Activated T-helper 1 cell treated with anti-CD3 and anti-CD28 coated beads, Interleukin-2, amount 50 U/mL, for 16 hours (primary cell): ENCODE measurements at places on chromosomes 2 and 18.

- no peak for DNase-seq
Measured at GRCh38 chr2:11094021-11094810, 61.1 kb upstream of the SLC66A3 start.

DNA sequence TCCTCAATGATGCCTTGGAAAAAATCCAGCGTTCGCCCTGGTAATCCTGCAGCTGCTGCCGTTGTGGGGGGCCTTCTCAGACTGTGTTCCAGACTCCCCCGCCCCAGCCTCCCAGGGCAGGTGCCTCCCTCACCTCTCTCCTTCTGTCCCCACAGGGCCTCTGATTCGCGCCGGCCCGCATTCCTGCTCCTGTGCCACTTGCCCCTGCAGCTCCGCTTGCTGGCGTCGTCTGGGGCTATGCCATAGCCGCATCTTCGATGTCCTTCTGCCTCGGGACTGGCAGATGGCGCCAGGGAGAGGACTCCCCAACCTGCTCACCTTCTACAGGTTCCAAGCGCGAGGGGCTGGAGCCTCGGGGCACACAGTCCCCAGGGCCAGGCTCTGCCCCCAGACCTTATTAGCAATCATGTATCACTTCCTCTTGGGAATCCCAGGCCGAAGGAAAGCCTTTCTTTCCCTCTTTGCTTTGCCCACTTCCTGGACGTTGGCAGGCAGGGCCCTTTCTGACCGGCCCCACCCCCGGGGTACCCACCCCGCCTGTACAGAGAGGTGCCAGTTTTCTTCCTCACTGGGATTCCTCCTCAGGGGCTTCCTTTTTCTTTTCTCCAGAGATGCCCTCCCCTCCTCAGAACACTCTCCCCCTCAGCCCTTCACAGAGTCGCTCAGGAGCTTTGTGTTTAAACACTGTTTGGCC, 4.4 kb downstream of the SPATA3 start:
- DNase-seq = no peak

DNA sequence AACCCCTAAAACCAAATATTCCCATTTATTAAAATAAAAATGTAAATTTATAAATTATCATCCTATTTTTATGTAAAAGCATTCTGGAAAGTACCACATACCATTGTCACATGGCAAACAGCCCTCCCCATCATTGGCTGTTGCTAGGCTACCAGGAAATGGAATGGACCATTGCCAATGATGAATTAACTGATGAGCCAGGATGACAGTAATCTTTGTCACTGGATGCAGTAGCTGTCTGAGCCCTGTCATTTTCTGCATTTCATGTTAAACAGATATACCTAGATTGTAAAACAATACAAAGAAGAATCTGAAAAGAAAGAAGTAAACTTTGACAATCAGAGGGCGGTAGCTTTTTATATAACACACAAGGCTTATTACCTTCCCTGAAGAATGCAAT, 641.4 kb downstream of the BCL11A start:
- no peak for DNase-seq

DNA sequence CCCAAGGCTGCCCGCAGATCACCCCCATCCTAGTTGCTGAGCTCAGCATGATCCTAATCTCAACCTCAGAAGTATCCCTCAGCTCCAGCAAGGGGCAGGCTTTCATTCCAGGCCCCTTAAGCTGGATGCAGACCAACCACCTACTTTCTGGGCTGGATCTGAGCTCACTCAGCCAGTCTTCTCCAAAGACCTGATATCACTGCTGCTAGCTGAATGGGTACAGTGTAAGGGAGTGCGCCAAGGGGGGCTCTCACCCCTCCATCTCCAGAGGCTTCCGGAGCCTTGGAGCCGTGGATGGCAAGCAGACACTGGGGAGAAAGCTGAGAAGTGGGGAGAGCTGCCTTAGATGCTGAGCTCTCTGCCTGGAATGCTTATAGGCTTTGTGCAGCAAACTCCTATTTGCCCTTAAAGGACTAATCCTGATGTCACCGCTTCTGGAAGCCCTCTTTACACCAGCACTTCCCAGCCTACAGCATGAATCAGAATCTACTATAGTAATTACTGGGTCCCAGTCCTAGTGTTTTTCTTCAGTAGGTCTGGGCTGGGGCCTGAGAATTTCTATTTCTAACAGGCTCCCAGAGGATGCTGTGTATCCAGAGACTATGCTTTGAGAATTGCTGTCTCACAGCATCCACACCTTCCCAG, 31.0 kb downstream of the GYPC start:
- DNase-seq = no peak

- no peak for DNase-seq
Measured at GRCh38 chr2:48545244-48545643, 15.3 kb downstream of the STON1 start.

DNA sequence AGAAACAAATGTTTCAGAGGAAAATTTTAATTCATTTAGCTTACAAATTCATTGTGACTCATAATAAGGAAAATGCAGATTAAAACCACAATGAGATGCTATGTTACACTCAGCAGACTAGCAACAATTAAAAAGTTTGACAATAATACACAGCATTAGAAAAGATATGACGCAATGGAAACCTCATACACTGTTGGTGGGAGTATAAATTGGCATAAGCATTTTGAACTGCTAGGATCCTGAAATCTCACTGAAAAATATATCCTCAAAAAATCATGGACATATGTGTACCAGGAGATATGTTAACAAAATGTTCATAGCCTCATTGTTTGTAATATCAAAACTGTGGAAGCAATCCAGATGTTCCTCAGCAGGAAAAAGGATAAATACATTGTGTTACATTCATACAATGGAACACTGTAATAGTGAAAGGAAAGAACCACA, 13.7 kb downstream of the CALCRL start:
- DNase-seq = no peak

GRCh38 chr2:2619995-2620394, 288.9 kb upstream of the MYT1L start:
- no peak for DNase-seq

DNA sequence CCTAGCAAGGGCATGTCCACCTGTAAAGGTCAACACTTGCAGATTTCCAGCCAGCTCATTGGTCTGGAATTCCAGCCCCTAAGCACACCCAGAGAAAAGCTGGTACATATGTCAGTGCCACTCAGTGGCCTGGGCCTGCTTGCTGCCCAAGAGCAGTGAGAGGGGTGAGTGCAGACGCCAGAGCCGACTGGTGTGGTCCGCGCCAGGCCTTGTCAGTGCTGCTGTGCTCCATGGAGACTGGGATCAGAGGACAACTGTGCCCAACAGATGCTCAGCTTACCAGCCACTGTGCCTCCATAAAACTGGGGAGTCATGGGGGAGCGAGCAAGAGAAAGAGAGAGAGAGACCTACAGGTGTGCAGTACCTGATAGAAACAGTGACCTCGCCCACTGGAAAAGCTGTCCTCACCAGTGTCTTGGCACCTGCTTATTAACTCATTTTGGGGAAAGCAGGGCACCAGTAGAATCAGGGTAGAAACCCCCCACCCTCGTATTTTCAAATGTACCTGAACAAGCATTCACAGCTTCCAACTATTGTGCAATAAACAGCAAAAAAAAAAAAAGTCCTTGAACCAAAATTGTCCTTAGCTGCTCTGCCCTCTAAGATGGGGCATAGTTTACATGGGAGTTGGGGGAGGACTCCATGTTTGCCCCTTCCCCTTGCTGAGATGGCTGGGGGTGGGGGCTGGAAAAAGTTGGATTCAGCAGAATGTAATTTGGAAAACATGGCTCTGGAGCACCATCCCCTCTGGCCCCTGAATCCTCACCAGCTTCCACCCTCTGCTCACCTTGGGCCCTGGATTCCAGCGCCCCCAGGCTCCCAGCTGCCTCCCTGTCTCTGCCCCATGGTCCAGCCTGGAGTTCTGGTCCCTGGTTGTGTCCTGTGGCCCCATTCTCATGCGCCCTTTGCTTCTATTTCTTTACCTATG, 1.4 kb upstream of the SP140L start:
- no peak for DNase-seq

- no peak for DNase-seq
Measured at GRCh38 chr18:25669741-25670140, 317.8 kb upstream of the ZNF521 start.

DNA sequence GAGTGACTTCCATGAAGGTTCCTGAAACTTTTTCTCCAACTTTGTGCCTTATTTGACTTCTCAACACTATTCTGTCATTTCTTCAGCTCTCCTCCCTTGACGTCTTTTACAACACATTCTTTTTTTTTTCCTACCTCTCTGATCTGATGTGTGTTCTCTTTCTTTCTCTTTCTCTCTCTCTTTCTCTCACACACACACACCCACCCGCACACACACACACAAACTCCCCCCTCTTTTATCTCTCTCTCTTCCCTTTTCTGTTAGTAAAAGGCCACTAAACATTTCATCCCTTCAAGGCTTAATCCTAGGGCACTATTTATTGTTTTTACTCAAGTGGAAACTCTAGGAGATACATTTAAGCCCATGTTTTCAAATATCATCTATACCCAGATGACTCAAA, 107.8 kb upstream of the CNTNAP5 start:
- DNase-seq = no peak

DNA sequence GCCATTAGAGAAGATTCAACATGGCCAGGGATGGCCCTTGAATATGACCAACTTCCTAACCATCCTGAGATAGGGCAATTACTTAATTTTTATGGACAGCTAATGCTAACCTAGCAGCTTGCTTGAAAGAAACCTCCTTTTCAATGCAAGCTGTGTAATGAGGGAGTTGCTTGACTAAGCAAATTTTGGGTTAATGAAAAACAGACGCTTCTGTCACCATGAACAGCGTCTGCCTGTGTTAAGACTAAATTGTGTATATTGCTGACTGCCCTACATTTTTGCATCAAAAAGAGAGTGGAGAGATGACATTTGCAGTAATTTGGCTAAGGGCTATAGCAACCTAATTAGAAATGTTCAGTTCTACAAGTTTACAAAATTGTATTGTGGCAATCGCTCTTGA, 319.2 kb upstream of the LRATD1 start:
- DNase-seq = no peak

DNA sequence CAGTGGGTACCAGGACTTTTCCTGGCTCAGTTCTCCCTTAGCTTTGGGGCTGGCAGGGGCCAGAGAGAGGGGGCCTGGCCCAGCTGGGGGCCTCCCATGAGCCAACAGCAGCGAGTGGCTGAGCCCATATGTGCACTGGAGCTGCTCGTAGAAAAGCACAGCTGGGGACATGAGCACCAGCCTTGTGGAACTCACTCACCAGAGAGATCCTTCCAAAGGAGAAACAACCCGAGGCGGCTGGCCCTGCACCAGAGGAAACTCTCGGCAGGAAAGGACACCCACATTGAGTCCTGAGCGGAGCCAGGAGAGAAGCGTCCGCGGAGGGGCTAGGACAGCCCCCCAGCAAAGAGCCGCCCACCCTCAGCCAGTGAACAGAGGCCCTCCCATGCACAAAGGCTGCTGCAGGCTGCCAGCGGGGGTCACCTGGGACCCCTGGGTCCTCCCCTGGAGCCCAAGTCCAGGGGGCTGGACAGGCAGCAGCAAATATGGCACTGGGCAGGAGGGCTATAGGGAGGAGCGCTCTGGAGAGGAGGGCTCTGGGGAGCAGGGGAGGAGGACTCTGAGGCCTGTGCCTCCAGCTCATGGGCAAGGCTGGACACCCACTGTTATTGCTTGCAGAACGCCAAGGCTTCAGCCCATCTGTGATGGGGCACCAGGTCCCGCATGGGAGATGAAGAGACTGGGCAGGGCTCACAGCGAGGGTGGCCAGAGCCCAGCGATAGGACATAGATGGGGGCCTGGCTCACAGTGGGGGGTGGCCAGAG, 42.1 kb upstream of the SNED1 start:
- DNase-seq = no peak

- no peak for DNase-seq
Measured at GRCh38 chr2:11457935-11458334, 8.0 kb downstream of the E2F6 start.

- DNase-seq = no peak
Measured at GRCh38 chr2:68317971-68318913, 1.5 kb downstream of the CNRIP1 start.

GRCh38 chr2:228556717-228557116, 375.2 kb upstream of the SPHKAP start:
- DNase-seq = no peak

DNA sequence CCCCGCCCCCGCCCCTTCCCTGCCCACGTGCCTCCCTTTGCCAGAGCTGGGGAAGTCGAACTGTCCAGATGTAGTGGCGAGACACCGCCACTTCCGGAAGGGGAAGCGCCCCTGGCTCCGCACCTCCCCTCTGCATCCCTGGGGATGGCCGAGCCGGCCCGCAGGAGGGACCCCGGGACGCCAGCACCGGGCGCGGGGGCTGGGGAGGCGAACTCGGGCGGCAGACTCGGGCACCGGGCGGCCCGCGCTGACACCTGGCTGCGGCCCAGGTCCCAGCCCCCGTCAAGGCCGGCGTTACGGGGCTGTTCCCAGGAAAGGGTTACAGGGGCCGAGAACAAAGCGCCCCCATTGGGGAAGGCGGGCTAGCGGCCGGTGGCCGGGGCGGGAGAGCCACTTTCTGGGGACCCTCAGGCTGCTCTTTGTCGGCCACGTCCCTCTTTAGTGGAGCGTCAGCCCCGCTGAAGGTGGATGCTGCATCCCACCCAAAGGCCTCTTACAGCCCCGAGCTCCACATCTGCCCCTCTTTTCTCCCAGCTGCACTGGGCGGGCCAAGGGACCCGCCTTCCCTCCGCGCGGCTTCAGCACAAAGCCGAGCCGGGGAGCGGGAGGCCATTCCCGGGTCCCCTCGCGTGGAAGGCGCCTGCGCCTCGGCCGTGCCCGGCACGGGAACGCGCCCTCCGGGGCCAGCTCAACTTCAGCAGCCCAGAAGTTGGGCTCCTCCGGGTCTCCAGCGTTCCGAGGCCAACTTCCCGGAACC, 1.3 kb downstream of the SDC1 start:
- DNase-seq = no peak

- no peak for DNase-seq
Measured at GRCh38 chr2:26534098-26534864, 56.4 kb upstream of the OTOF start.

GRCh38 chr2:77161009-77161408, 361.2 kb downstream of the LRRTM4 start:
- no peak for DNase-seq

DNA sequence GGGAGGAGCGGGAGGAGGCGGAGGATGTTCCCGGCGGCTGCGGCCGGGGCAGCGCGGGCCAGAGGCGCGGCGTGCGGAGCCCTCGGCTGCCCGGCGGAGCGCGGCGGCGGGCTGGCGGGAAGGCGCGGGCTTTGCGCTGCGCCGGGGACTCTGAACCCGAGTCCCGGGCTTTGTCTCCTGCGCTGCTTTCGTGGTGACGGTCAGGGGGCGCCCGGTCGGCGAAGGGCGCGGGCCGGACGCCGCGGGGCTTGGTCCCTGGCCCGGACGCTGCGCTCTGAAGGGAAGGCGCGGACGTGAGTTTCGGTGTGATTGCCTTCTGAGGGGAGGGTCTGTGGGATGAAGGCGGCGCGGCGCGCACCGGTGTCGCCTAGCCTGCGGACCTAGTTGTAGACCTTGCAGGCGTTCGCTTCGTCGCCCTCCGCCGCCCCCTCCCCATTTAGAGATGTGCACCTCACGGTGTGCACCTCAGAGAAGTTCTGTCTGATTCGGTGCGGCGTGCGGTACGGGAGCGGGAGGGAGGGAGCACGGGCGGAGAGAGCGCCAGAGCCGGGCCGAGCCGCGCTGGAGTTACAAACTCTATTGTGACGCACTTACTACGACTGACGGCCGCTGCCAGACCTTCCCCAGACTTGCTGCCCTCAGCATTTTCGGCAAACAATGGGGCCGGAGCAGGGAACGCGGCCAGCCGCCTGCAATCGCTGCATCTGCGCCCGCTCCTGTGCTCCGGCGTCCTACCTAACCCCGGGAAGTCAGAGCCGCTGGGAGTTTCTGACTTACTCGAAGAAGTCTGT, 2.1 kb downstream of the BCL2L11 start:
- no peak for DNase-seq
